NCI-H774 (cell line): ENCODE measurements at places on chromosomes 6 and 20.

DNA sequence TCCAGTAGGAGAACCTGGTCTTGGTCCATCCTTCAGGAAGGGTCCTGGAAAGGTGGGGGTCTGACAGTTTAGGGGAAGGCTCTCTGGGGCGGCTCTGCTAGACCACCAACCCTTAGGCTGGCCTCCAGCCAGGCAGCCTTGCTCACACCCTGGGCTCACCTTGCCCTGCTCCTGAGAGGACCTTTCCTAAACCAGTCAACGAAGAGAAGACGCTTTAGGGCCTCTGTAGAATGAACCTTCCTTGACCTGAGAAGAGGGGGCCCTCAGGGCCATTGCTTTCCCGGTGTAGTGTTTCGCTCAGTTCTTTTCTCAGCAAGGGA lies 1.1 kb downstream of the CDC25B start:
- DNase-seq = no peak

DNA sequence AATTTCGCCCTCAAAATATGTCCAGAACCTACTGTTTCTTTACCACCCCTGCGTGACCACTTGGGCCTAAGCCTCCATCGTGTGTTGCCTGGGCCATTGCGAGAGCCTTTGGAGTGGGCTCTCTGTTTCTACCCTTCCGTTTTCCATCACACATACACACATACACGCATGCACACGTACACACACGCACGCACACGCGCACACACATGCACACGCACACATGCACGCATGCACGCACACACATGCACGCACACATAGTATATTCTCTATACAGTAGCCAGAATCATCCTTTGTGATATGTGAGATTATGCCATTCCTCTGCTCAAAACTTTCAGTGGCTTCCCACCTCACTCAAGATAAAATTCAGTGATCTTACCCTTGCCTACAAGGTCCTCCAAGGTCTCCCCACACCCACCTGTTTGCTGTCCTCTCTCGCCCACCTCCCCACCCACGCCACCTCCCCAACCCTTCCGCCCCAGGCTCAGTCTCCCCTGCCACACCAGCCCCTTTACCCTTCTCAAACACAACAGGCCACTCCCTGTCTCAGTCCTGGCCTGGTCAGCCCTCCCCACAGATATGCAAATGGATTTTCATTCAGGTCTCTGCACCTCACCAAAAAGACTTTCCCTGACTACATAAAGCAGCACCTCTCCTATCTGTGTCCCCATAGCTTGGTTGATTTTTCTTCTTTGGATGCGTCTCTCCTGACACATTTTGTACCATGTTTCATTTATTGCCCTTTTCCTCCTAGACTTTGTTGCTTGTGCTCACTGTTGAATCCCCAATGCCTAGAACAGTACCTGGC lies 559.6 kb downstream of the CD83 start:
- no peak for DNase-seq

- no peak for DNase-seq
Measured at GRCh38 chr20:40416274-40416673, 272.8 kb downstream of the MAFB start.

DNA sequence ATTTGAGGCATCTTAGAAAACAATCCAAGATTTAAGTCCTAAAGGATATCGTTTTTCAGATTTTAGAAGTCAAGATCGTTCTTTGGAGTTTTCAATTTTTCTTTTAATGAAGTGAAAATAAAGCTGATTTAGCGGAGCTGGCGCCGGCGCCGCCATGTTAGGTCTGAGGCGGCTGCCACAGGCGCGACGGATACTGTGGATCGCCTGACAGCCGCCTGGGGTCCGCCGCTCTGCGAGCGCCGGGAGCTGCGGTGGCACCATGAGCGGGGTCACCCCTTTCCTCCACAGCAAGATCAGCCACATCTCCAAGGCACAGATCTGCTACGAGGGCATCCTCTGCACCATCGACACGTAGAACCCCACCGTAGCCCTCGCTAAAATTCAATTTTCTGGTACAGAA lies 247.2 kb downstream of the GJA1 start:
- DNase-seq = no peak

GRCh38 chr6:31299511-31299910 lies 27.6 kb upstream of the HLA-C start:
- DNase-seq = no peak

DNA sequence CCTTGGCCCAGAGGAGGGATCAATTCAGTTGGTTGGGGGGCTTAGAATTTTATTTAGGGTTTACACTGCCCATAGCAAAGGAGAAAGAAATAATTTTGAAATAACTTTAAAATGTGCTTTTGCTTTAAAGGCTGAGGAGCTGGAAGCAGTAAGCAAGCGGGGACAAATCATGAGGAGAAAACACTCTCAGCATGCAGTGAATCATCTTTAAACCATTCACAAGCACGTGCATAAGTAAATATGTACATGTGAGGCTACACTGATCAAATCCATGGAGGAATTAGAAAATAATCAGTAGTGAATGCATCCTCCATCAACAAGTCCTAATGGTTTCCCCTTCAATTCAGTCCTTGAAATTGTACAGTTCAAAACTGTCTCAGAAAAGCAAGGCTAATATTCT lies 181.0 kb downstream of the MTFR2 start:
- no peak for DNase-seq

DNA sequence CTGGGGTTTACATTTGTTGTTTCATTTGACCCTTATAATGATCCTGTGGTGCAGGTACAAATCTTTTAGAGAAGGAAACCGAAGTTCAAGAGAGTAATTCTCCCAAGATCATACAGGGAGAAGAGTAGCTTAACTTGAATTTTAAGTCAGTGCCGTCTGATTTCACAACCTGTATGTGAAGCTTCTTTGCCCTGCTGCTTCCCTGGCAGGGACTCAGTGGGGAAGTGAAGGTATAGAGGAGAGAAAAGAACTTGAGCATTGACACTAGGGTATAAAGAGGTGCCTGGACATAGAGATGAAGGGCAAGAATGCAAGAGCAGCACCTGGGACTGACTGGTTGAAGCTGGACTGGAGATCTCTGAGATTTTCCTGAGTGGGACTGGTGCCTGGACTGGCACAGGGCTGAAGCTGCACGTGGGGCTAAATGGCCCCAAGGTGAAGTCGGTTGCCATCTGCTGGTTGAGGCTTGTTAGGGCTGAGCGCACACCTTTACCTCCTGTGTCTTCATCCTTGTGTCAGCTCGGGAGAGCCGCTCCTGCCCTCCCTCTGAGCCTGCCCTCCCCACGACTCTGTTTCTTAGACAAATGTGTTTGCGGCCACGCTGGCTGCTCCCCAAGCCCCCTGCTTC lies 41.8 kb downstream of the FARS2 start:
- DNase-seq = no peak
